ENCODE measurements at places on chromosomes 7 and 10.

DNA sequence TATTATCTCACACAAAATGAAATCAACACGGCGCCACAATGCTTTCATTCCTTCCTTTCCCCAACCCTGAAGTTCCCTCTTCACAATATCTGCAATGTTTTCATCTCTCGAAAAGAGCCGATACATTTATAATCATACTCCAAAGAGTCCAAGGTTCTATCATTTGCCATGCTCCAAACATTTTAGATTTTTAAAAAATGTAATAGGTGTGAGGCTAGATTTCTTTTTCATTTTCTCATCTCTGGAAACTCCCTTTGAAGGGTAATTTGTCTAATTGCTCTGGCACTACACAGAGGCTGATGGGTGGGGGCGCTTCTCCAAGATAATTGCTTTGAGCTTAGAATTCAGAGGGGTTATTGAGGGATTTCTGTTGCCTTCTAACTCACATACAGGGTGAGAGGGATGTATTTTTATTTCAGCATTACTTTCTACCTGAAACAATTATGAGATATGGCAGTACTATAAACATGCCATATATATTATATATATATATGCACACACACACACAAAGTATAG is 4.9 kb downstream of the DLX5 start:
- no peak for DNase-seq

- DNase-seq = no peak
Observed at GRCh38 chr7:151250181-151251132, 2.0 kb upstream of the SMARCD3 start.

DNA sequence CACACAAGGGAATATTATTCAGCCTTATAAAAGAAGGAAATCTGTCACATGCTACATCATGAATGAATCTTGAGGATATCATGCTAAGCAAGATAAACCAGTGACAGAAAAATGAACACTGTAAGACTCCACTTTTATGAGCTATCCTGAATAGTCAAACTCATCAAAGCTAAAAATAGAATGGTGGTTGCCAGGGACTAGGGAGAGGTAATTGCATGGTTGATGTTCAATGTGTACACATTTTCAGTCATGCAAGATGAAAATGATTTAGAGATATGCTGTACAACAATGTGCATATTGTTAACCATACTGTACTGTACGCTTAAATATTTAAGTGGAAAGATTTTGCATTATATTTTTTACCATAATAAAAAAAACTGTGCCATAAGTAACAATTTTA is 1349.1 kb downstream of the XPNPEP1 start:
- no peak for DNase-seq

GRCh38 chr7:107506674-107507339 is 37.0 kb downstream of the GPR22 start:
- DNase-seq = no peak

DNA sequence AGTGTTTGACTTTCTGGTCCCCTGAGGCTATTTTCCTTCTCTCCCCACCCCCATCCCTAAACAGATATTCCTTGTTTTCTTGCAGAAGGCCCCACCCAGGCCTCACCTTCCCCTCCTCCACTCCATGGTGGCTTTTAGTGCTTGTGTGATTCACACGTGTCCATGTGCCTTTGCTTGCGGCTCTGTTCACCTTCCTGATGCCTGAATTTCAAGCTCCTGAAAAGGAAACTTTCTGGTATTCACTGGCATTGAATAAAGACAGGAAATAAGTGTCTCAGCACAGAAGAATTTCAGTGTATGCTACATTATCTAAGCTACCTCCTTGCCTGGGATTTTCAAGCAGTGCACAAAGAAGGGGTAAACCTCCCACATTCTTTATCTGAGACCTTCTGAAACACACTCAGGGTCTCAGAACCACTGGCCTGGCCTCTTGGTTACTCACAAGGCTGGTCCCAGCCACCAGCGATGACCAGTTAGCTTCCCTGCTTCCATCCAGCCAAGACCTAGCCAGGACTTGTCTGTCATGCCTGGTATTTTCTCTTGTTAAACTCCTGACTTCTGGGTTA is 17.2 kb upstream of the UBE2H start:
- no peak for DNase-seq

GRCh38 chr10:102509387-102509786 is 5.6 kb downstream of the SUFU start:
- DNase-seq = no peak

- no peak for DNase-seq
Observed at GRCh38 chr7:65925040-65925439, 52.2 kb downstream of the VKORC1L1 start.

DNA sequence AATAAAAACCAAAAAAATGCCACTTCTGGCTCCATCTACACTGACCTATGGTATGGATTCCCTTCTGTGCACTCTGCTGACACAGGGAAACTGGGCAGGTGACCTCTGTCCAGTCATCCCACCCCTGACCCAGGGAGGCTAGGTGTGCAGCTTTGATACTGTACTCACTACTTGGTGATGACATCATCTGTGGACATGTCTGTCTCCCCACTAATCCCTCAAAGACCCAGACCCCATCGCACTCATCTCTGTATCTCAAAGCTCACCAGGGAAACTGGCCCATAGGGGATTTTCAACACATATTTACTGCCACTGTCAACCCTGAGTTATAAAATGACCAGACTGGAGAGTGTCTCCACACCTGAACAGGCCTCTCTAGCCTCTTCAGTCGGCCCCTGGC is 10.6 kb downstream of the SGMS1 start:
- DNase-seq = no peak

DNA sequence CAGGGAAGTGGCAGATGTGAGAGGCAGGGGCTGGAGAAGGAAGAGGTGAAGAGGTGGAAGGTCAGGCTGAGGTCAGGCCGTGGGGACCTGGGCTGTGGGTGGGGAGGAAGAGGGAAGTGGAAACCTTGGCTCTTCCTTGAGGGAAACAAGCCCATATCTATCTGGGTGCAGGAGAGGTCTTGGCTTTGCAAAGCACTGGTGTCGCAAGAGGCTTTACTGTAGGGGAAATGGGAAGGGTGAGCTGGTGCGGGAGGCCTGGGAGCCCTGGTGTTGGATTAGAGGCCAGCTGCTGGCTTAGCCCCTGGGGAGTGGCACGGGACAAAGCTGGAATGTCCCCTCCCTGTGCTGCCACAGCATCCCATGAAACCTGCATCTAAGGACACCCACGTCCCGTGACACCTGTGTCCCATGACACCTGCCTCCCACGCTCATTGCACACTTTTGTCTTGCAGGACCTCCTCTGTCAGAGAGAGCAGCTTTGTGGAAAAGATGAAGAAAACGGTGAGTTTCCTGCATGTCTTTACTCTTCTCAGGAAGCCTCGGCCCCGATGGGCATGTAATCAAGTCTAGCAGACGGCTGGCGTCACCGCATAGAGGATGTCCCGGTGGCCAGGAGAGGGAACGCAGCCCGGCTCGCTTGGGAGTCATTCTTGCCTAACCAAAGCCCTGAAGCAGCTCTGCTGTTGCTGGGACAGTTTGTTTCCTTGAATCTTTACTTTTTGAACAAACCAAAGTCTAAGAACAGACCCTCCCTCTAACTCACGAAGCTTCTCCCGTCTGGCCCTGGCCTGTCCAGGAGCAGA is 22.2 kb downstream of the TMEM120A start:
- no peak for DNase-seq

DNA sequence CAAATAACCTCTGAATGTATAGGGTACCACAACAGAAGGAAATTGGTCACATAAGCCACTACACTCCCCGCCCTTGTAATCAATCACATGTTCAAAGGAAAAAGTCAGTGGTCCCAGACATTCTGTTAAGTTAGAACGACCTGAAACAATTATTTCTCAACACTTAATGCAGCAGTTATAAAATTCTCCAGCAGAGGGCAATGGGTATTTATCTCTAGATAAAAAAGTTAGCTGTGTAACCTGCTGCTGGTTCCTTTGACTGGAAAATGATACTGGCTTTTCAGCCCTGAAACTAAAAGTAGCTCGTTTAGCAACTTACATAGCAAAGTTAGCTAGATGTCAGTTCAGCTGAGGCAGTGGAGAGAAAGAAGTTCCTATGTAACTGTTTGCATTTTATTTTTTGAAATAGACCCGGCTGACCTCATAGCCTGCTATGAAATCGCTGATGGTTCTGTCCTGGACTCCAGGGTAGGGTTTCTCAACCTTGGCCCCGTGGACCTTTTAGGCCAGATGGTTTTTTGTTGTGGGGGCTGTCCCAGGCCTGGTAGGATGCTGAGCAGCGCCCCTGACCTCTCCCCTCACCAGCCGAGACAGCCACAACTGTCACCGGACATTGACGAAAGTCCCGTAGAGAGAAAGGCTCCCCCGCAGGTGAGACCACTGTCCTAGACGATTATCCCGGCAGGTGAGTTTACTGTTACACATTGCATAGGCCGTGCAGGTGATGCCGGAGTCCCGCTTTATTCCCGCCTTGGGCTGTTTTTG is 40.2 kb upstream of the PROSER2 start:
- DNase-seq = no peak

- DNase-seq = no peak
Observed at GRCh38 chr10:56090914-56091540, 270.0 kb downstream of the ZWINT start.

DNA sequence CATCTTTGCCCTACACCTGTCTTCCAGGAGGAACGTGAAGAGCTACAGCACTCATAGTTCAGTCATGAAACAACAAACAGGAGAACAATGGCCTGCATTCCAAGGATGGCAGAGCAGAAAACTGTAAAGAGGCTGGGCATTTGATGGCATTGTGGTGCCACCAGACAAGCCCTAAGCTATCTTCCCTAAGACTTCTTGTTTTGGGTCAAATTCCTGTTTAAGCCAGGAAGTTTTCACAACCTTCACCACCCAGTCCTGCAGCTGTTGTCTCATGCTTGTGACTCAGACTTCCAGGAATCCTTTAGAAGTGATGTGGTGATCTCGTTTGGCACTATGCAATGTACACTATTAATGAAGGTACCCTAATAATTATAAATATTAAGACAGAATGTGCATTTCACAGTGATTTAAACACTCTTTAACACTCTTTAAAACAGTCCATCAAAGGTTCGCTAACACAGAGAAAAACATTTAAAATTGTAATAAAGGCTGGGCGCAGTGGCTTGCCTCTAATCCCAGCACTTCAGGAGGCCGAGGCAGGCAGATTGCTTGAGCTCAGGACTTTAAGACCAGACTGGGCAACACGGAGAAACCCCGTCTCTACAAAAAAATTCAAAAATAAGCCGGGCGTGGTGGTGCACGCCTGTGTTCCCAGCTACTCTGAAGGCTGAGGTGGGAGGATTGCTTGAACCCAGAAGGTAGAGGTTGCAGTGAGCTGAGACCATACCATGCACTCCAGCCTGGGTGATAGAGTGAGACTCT is 2.7 kb upstream of the HERPUD2 start:
- DNase-seq = no peak

- no peak for DNase-seq
Observed at GRCh38 chr10:86225103-86225782, 141.4 kb downstream of the GRID1 start.

DNA sequence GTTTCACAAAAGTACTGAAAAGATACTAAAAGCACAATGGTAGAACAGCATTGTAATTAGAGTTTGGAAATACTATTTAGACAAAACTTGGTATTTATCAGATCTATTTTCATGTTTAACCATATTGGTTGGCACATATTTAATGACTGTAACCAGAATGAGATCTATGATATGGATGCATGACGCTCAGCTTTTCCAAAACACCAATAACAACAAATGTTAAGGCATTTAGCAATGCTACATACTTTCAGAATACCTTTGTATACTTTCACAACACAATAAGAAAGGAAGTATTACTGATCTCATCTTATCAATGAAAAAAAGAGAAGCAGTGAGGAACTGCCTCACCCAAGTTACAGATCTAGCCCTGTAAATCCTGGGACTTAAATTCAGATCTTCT is 74.8 kb downstream of the THSD7A start:
- no peak for DNase-seq

DNA sequence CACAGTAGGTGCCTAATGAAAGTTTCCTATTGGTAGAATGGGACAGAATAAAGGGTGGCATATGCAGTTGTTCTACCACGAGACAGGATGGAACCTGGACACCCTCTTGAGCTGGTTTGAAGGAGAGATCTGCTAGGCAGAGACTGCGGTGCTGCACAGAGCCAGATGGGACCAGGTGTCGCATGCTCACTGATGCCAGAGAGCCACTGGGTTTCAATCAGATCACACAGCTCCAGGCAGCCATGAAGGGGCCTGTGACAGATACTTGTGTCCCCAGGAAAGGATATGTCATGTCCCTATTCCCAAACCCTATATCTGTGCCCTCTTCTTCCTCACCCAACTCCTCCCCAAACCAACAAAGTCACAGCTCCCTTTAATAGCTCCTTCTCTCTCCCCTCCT is 235.7 kb downstream of the PRPF18 start:
- DNase-seq = no peak

- no peak for DNase-seq
Observed at GRCh38 chr10:128061306-128062300, 64.6 kb downstream of the MKI67 start.

GRCh38 chr10:13773496-13774170 is 186.9 kb downstream of the PRPF18 start:
- DNase-seq = no peak

GRCh38 chr10:133071733-133072132 is 16.0 kb upstream of the ADGRA1 start:
- DNase-seq = no peak

- no peak for DNase-seq
Observed at GRCh38 chr10:121187391-121187790, 336.2 kb downstream of the WDR11 start.

DNA sequence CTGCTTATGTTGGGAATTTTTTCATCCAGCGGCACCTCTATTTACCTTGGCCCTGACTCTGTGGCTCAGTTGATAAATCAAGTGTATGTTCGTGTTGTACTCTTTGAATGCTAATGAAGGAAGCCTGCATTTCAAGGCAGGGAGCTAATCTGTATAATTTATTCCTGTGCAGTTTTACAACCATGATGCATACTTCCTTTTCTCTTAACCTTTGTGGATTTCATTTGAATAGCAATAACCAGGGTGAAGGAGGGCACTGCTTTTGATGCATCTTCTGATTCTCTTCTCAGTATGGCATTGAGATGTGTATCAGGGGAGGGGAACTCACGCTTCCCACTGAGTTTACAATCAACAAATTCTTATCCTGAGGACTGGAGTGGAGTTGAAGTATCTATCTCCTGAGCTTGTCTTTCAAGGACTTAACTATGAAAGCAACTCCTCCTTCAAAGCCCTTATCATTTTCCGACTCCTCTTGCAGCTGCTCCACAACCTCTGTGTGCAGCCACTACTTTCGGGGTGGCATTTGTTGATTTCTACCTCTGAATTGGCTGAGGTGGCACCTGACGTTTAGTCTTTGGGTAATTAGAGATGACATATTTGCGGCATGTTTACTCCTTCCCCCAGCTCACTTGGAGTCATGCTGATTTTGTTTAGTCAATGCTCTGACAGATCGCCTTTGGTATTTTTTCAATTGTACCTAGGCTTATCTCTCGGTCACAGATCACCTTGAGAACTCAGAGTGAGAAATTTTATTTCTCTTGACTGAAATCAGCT is 275.2 kb downstream of the PHTF2 start:
- no peak for DNase-seq

Data from posterior cingulate gyrus (tissue), 11 donors.